NCI-H1105 treated with DMSO at 0.1 percent for 48 hours (cell line): ENCODE measurements at places on chromosomes 11 and 22.

DNA sequence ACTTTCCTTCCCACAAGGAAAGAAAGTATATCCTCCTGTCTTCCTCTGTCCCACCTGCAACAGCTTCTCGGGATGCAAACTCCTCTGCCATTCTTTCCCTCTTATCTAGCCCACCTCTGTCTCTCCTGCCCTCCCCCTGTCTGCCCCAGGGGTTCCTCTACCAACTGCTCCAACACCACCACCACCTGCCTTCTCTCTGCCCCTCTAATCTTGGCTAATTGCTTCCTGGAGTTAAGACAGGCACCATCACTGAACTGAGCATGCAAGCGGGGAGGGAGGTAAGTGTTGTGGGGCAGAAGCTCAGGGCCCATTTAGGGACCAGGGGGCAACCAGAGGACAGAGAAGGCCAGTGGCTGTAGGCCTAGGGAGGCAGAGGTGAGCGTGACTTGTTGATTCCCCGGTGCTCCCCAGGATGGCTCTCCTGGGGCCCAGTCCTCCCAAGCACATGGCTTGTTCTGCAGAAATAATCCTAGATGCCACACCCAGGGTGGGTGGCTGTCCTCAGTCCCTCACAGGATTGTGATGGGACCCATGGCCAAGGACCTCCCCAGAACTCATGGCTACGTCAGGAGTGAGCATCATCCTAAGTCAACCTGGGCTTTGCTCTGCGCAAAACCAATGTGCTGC, 111.1 kb downstream of the TP53I11 start:
- DNase-seq: no peak

- no peak for DNase-seq
Measured at GRCh38 chr11:78946945-78947902, 372.6 kb upstream of the NARS2 start.

DNA sequence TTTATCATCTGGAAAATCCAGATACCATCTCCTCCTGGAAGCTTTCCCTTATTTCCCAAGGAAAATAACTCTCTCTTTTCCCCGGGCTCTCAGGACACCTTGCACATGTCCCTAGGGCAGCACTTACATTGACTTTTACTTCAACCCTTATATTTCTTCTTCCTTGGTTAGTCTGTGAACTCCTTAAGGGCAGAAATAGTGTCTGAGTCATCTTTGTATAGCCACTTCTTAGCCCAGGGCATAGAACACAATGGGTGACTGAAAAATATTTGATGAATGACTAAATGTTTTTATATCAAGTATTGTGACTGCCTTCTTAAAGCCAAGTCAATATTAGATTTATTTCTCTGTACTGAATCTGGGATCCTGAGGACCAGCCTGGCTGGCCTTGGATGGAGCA, 45.4 kb upstream of the MYOD1 start:
- DNase-seq: no peak

GRCh38 chr11:114131461-114131864, 72.0 kb downstream of the ZBTB16 start:
- DNase-seq: no peak

DNA sequence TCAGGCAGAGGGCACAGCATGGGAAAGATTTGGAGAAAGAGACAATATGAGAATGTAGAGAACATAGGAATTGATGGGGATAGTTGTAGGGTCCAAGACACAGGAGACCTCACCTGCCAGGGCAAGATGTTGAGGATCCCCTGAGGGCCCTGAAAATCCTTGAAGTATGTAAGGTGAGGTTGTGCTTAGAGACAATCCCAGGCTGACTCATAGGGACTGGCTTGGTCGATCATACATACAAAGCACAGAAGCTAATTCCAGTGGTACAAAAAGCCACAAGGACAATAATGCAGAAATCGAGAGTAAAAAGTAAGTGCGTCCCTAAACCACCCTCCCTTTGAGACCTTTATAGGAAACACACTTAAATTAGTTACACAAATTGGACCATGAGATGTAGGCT, 468.2 kb downstream of the MIAT start:
- DNase-seq: no peak

DNA sequence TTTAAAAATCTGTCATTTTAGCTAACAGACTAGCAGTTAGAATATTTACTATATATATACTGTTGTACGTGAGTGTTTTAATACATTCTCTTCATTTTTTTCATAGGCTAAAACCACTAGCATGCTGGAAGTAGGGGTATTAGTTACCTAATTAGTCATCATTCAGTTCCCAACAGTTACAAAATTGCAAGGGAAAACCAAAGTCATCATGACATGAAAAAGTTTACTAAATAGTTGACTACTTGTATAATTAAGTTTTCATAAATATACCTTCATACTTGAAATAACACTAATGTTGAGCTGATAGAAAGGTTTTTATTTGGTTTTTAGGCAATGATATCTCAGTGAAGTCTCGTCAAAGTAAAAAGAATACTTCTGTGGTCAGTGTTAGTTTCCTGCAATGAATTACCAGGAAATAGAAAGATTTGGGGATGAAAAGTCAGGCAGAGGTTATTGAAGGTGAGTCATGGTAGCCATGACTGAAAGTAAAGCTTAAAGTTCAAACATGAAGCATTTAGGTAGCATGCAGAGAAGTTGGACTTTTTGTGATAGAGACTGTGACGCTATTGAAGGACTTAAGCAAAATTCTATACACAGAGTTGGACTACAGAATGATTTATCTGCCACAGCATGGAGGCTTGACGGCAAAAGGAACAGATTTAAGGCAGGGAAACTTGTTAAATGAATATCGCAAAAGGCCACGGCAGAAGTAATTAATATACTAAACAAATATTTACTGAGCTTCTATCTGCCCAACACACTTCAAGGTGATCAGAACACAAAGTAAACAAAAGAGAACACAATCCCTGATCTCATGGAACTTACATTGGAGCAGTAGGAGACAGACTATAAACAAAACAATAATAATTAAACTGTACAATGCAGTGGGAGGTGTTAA, 828.1 kb upstream of the FAT3 start:
- peak; percentile 56 for DNase-seq

- DNase-seq: no peak
Measured at GRCh38 chr11:76709756-76710155, 39.2 kb upstream of the LRRC32 start.

GRCh38 chr11:70542406-70542805, 144.1 kb downstream of the CTTN start:
- no peak for DNase-seq

GRCh38 chr11:8809939-8810539, 101.0 kb upstream of the AKIP1 start:
- peak; percentile 70 for DNase-seq

DNA sequence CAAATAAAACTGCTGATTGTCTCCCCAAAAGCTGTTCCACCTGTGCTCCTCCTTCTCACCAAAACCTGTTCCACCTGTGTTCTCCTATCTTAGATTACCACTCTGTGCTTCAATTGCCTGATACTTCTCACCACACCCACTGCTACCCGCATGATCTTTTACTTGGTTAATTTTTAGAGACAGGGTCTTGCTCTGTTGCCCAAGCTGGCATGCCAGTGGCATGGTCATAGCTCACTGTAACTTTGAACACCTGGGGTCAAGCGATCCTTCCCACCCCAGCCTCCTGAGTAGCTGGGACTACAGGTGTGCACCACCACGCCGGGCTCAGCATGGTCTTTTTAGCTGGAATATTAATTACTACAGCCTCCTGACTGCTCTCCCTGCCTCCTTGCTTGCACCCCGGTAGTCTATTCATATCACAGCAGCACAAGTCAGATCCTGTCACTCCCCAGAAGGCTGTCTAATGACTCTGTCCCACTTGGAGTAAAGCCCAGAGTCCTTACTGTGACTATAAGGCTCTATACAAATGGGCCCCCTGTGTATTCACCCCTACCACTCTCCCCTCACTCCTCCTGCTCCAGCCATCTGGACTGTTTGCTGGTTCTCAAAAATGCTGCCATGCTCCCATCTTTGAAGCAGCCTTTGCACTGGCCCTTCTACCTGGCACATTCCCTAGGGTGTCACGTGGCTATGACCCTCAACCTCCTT, 3.5 kb downstream of the C11orf91 start:
- DNase-seq: no peak

DNA sequence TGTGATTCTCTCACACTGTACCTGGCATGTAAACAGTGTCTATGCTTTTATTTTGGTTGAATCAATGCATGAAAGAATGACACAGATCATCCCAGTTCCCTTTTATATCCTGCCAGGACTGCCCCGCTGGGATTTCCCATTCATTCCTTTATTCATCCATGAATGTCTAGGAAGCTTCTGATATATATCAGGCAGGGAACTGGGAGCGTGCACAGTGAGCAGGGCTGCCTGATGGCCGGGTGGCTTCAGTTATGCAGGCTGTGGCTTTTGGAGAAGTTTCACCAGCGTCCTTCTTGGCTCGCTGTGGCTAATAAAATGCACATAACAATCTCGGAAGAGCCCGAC, 789.0 kb downstream of the TBC1D22A start:
- no peak for DNase-seq

DNA sequence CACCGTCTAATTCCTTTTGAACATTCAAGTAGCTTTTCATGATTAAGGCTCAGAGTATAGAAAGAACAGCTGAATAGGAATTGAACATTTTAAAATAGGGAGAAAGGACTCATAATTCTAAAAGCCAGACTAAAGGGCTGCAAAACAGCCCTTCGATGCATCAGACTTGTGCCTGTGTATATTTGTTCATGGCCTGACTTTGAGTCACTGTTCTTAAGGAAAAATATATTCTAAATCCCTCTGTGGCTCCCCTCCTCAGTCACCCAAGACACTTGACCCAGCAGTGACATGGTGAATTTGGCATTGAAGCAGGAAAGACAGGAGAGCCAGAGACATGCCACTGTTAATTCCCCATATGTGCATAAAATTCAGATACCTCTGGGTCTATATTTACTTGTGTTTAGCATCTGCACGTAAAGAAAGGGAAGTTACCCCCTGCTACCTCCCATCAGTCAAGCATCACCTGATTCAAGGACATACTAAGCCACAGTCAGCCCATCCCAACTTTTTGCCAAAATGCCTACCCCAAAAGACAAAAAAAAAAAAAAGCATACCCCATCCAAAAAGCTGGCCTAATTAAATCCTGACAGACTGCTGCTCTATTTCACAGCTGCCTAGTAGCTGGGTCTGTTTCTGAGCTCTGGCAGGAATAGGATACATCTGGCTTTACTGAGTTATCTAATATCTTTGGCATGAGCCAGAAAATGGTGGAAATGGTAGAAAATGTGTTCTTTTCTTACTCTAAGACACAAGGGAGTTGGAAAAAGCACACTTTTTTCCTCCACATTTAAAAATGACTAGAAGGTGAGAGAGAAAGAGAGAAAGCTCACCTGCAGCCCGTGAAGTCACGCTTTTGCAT, 93.5 kb downstream of the COMMD9 start:
- no peak for DNase-seq

DNA sequence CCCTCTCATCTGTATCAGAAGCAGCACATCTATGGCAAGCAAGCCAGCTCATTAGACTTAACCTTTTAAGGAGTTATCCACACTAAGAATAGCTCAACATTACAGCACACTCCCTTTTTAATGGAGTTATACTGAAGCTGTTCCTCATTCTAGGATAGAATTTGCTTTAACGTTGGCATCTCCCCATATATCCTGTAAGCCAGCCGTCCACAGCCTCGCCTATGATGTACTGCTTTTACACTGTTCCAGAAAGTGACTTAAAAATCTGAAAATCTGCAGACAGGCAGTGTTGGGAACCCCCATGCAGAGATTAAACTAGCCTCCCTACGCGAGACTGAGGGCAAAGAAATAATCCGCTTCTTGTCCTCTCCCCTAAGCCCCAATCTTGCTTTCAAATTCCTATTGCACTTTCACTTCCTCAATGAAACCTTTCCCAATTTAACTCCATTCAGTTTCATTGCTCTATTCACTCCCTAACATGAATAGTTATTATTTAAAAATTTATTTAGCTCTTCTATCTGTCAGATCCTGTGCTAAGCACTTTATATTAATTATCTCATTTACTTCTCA, 225.0 kb downstream of the BLID start:
- no peak for DNase-seq

DNA sequence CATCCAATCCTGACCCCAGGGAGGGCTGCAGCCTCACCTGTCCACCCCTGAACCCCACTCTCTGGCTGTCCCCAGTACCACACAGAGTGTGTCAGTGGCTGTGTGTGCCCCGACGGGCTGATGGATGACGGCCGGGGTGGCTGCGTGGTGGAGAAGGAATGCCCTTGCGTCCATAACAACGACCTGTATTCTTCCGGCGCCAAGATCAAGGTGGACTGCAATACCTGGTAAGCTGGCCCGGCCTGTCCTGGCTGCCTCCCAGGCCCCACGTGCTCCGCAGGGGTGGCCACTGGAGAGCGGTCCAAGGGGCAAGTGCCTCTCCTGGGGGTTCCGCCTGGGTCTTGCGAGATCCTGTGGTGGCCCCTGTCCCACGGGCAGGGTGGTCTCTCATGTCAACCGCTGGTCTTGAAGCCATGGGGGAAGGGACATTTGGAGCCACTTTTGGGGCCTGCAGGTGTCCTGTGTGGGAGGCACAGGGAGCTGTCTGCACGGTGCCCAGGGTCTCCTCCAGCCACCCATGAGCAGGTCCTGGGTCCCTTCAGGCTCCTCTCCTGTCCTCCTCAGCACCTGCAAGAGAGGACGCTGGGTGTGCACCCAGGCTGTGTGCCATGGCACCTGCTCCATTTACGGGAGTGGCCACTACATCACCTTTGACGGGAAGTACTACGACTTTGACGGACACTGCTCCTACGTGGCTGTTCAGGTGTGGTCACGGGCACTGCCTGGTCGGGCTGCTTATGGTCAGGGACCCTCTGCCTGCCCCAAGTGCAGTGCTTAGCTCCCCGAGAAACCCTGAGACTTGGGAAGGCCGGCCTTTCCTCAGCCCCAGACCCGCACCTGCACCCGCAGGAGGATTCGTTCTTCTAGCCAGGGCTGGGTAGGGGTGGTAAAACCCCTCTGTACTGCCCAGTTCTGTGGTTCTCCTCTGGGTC, 11.8 kb downstream of the MUC2 start:
- no peak for DNase-seq

- DNase-seq: no peak
Measured at GRCh38 chr11:64892838-64893193, 14.4 kb upstream of the EHD1 start.

DNA sequence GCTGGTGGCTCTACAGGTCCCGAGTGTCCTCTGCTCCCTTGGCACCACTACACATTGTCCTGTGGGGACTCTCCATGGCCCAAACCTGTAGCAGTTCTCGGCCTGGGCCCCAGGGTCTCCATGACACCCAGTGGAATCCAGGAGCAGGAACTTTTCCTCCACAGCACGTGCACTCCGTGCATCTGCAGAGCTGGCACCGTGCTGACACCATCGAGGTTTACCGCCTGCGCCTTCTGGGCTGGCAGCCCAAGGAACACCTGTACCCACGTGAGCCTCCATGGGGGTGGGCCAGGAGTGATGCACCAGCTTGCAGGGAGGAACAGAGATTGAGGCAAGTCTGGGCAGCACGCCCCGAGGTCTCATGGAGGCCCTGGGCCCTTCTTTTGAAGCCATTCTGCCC, 25.2 kb downstream of the TSPAN32 start:
- no peak for DNase-seq

DNA sequence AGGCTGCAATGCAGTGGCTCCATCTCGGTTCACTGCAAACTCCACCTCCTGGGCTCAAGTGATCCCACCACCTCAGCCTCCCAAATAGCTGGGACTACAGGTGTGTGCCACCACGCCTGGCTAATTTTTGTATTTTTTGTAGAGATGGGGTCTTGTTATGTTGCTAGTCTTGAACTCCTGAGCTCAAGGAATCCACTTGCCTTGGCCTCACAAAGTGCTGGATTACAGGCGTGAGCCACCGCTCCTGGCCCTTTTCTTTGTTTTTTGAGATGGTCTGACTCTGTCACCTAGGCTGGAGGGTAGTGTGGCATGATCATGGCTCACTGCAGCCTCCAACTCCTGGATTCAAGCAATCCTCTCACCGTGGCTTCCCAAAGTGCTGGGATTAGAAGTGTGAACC, 21.0 kb downstream of the ARFGAP3 start:
- no peak for DNase-seq

- DNase-seq: no peak
Measured at GRCh38 chr11:120028897-120029258, 109.0 kb downstream of the TRIM29 start.
